ENCODE measurements at places on chromosomes 3 and 15. TPM values are rescaled to one million over a fixed set of nuclear protein-coding genes. Genes with fewer than 3 reads are reported as not detected.

DNA sequence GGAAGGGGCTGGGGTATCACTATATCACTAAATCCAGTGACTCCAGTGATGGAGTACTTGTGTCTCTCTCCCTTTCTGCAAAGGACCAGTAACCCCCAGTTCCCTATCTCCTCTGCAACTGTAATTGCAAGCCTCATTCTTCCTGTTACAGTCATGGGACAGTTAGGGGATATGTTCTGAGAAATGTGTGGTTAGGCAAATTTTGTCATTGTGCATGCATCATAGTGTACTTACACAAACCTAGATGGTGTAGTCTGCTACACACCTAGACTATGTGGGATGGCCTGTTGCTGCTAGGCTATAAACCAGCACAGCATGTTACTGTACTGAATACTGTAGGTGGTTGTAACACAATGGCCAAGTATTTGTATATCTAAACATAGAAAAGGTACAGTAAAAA is 2.2 kb downstream of the VPS8 start:
- DNase-seq: no peak

Gene HSPBAP1
- total RNA-seq: 12.7 TPM

GRCh38 chr15:39774688-39775267 is 7.9 kb downstream of the FSIP1 start:
- DNase-seq: no peak

Gene RABL3
- 33.8 TPM for total RNA-seq

GRCh38 chr3:81622395-81622794 is 139.1 kb downstream of the GBE1 start:
- no peak for DNase-seq

Gene LRIG1
- total RNA-seq: 23.8 TPM

Measured in Daoy (cell line).